ENCODE measurements at places on chromosomes 2 and 18. TPM values are rescaled to one million over a fixed set of nuclear protein-coding genes. Genes with fewer than 3 reads are reported as not detected.

DNA sequence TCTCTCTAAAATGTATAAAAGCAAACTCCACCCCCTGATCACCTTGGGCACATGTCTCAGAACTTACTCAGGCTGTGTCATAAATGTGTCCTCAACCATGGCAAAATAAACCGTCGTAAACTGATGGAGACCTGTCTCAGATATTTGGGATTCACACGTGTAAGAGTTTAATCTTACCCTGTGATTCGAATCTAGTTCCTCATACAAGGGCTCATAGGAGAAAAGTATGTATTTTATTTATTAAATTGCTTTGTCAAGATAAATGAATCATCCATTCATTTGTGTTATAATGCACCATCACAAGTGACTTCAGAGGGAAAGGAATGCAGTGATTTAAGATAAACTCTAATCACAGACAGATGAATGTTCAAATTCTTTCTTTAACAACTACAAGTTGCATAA, 712.5 kb upstream of the LRATD1 start:
- DNase-seq, result peak; percentile 21

GRCh38 chr2:43169987-43170386, 56.4 kb downstream of the ZFP36L2 start:
- no peak for DNase-seq

GRCh38 chr2:173191601-173192000, 116.0 kb downstream of the MAP3K20 start:
- peak; percentile 81 for DNase-seq

- DNase-seq, result no peak
These were observed 158.2 kb downstream of the NEB start for GRCh38 chr2:151576080-151576479.

DNA sequence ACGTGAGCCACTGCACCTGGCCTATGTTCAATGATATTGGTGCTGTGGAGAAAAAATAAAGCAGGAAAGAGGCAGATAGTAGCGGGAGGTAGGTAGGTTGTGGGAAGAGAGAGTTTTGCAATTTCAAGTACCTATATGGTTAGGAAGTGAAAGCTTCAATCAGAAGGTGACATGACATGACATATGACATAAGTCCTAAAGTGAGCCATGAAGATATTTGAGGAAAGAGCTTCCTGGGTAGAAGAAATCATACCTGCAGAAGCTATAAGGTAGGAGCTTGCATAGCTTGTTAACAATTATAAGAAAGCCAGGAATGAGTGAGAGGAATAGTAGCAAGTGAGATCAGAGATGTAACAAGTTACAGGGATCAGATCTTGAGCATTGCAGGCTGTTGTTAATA, 4.2 kb downstream of the KIAA1328 start:
- no peak for DNase-seq

DNA sequence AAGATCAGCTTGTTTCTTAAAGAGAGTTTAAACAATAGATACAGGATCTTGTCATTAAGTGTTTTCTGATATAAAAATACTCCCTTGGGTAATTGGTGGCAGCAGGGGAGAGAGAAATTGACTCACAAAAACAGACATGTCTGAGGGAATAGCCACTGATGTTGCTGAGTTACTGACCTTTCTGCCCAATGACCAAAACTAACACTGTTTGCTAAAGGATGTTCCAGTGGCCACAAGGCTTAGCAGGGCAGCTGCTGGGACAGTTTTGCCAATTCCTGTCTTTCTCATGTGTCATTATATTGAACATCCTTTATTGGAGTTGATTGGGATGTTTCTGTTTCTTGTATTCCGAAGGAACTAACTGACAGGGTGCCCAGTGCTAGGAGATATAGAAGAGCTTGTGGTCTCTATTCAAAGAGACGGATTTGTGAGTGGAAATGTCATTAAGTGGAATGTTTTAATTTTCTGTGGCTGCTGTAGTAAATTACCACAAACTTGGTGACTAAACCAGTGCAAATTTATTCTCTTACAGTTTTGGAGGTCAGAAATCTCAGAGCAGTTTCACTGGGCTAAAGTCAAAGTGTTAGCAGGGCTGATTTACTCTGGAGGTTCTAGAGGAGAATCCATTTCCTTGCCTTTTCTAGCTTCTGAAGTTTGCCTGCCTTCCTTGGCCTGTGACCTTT, 124.8 kb upstream of the RMDN2 start:
- DNase-seq, result no peak

DNA sequence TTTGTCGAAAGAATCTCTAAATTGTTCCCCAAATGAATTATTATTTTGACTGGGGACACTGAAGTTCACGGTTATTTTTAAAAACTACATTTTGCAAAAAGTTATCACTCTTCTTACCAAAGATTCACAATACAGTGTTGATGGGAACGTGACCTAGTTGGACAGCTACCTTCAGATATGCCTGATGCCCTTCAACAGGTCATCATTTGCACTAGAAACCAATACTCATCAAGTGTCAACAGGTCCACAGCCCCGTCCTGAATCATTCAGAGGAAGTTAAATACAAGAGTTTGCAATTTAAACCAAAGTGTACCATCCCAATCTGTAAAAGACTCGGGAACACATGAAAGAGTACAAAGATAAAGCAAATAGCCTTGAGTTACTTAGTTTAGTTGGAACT, 28.3 kb downstream of the BCL2 start:
- DNase-seq, result no peak

GRCh38 chr2:53907582-53907981, 47.8 kb upstream of the GPR75 start:
- no peak for DNase-seq

- DNase-seq, result peak; percentile 51
These were observed 55.5 kb downstream of the MAP4K4 start for GRCh38 chr2:101752716-101753616.

DNA sequence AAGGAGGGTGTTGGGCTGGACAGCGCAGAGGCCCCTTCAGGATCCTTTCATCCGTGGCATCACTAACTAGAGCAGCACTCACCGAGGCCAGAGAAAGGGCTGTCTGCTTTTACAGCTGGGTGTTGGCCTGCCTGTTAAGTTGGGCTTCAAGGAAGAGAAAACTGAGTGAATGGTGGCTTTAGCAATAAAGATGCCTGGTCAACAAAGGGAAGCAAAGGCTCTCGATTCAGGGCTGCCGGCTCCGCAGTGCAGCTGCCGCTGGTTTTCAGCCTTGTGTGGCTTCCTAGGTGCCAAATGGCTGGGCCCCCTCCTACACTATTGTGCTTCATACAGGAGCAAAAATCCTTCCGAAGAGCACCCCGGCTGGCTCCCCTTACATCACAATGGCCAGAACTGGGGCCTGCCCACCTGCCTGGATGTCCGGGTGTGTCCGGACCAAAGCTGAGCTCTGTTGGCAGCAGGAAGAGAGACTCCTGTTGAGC, 61.0 kb upstream of the GPR45 start:
- DNase-seq, result no peak

DNA sequence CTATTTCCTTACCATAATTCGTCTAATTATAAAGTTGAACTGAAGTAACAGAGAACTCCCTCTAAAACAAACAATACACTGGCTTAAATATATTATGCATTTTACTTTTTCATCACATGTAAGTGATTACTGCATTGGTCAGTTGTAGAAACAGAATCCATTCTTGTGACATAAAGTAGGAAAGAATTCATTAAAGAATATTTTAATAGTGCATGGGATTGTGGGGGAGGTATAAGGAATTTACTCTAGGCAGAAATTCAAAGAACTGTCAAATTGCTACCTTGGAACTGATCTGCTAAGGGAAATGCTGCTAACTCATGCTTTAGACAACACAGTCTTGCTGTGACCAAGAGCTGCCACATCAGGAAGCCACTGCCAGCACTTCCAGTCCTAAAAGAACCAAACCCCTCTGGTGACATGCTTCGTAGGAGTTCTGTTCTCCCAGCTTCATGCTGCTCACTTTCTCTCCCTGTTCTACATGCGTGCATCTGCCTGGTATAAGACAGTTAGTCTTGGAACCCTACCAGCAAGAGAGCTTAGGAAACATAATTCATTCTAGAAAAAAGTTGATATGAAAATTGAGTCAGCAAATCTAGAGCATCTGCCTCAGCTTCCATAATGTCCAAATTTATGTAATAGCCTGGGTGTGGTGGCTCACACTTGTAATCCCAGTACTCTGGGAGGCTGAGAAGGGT, 1137.6 kb upstream of the NXPH2 start:
- peak; percentile 4 for DNase-seq

DNA sequence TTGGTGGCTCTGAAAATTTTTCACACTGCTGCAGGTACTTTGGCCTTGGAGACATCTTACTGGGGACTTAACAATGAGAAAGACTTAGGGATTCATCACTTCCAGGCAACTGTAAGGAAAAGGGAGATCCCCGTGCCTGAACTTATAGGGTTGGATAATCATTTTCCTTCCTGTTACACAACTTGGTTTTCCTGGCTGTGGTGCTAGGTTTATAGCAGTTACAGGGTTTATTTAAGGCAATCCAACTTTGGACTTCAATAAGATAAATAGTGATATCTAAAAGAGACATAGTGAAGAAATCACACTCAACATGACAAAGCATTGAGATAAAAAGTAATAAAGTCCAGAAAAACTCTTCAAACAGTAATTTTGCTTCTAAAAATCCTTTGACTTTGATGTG, 70.2 kb upstream of the RAPH1 start:
- DNase-seq, result peak; percentile 28

GRCh38 chr2:96523659-96524481, 12.7 kb upstream of the ARID5A start:
- DNase-seq, result no peak

- DNase-seq, result no peak
These were observed 8.5 kb downstream of the CEP76 start for GRCh38 chr18:12694032-12694431.

DNA sequence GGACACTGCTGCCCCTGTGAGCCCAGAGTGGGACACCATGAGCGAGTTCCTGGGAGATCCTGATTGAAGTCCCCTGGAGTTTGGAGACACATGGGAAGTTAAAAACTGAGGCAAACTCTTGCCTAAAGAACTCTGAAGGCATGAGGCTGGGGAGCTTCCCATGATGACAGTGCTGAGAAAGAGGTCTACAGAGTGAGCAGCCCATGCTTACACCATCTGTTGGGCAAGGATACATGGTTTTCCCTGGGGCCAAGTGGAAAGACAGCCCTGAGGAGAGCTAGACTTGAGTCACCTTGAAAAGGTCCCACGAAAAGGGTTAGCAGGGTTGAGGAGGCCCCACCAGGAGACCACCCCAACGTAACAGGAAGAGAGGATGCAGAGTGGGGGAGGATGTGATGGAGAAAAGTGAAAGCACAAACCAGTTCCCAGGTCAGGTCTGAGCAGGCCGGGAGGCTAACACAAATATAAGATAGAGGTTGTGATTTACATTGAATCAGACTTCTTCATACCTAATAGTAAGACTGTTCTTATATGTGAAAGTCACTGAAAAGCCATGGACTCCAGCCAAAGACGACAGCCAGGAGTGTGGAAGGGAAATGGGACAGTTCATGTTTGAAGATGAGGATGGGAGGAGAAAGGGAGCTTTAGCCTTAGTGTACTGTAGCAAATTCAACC, 13.5 kb upstream of the FEZ2 start:
- no peak for DNase-seq

GRCh38 chr2:72032481-72033041, 115.1 kb downstream of the CYP26B1 start:
- DNase-seq, result no peak

DNA sequence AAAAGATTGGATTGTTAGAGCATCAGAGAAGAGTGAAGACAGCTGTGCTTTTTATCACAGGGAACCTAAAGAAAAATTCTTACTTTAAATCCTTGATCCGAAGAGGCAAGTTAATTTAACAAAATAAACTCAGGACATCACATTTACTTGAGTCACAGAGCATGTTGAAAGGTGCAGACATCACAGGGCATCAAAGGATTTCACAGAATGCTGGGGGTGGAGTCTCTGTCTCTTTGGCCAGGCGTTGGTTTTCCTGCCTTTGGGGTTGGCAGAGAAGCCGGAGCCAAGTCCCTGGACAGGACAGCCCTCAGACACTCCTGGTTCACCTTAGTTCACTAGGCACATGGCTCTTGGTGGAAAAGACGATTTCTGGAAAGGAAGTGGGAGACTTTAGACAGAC, 56.3 kb downstream of the SH3RF3 start:
- peak; percentile 79 for DNase-seq

DNA sequence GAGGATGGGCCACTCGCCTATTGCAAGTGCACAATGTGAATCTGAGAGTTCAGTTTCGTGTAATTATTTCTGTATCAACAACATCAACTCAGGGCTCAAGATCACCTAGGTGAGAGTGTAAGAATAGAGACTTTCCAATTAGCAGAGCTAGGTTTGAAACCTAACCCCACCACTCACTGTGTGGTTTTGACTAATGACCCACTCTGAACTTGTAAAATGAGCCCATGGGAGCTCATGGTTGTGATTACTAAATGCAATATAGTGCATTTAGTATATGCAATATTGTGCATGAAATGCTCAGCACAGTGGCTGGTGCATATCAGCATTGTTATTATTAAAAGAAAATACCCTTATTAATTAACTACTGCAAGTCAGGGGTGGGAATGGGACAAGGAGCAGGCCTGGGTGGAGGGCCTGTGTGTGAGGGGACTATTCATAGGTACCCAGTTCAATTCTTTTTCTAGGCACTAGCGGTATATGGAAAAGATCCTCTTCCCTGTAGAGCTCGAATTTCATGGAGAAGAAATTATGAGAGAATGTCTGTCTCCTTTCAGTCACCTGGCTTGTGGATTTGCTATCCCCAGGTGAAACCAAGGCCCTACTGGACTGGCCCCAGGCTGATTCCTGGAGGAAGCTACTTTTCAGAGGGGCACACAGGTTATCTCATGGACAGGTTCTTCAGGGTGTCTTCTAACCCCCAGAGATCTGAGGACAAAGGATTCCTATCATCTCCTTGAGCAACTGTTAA, 169.5 kb downstream of the GFPT1 start:
- no peak for DNase-seq

DNA sequence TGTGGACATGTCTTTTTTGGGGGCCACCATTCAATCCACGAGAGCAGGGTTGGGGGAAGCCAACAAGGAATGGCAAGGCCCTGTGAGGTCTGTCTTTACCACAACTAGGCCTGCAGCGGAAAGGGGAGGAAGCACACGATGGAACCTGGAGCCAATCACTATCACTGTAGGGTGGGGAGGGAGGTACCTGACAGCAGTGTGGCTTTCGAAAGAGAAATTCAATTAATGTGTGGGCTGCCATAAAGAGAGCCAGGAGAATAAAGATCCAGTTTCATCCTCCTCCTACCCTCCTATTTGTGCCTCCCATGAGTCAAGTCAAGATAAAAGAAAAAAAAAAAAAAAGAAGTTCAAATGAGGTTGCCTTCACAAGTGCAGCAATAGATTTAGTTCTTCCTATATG, 18.9 kb upstream of the RBMS1 start:
- no peak for DNase-seq

The POTEF gene
- total RNA-seq, result not detected

The TBR1 gene
- total RNA-seq, result under 0.01 TPM

The GPR45 gene
- not detected for total RNA-seq

The SP5 gene
- 0.69 TPM for total RNA-seq
